ENCODE measurements at places on chromosomes 3 and 15.

GRCh38 chr15:56871185-56871584 is 47.3 kb upstream of the TCF12 start:
- no peak for DNase-seq

DNA sequence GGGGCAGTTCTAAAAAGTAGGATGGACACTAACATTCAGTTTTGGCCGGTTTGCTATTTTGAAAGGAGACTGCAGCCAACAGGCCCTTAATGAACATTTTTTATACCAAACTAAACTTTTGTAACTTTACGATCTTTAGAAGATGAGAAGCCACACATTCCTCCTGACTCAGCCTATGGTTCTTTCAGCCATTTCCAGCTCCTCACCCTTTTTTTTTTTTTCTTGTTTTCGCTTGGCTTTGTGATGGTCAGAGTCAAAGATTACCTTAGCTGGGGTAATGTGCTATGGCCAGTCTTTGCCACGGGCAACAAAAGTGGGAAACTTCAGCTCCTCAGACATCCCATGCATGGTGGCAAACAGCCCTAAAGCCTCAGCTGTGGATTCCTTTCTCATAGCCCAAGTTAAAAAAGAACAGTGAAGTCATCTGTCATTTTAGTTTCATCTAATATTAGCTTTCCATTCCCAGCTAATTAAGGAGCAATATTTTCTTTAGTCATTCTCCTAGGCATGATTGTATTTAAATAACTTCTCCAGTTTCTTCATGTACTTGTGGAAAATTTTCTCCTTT is 368.7 kb downstream of the MFSD1 start:
- no peak for DNase-seq

GRCh38 chr3:10483364-10483675 is 22.1 kb downstream of the ATP2B2 start:
- DNase-seq: no peak

DNA sequence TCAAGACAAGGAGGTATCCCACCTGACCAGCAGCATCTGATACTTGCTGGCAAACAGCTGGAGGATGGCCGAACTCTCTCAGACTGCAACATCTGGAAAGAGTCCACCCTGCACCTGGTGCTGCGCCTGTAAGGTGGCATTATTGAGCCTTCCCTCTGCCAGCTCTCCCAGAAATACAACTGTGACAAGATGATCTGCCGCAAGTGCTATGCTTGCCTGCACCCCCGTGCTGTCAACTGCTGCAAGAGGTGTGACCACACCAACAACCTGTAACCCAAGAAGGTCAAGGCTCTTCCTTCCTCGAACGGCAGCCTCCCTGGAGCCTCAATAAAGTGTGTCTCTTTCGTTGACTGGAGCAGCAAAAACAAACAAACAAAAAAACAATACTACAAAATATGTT is 2.2 kb upstream of the SLC4A7 start:
- no peak for DNase-seq

DNA sequence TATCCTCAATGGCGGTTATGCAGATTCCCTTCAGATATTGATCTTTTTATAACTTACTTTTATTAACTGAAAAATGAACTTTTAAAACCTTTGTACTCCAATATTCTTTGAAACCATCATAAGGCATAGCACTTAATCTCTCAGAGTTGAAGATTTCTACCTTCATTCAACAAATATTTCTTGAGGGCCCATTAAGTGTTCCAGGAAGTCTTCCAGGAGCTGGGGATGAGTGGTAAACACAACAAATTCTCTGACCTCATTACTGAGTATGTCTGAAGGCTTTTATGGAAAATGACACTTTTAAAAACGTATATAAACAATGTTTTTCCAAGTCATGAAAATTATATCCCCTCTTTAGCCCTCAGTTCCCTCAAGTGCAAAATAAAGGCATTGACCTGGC is 575.3 kb upstream of the IL12A start:
- DNase-seq: no peak

GRCh38 chr15:39504808-39505207 is 76.1 kb upstream of the THBS1 start:
- no peak for DNase-seq

- no peak for DNase-seq
These were observed 62.4 kb downstream of the COL8A1 start for GRCh38 chr3:99700631-99701268.

Data from activated CD4-positive, alpha-beta T cell treated with anti-CD3 and anti-CD28 coated beads, Interleukin-2, amount 50 U/mL, for 24 hours (primary cell).